Frontal cortex (tissue), 4 donors: ENCODE measurements at places on chromosomes 16 and 17. TPM values are rescaled to one million over a fixed set of nuclear protein-coding genes. Genes with fewer than 3 reads are reported as not detected.
A peak's percentile ranks its signal among the peaks of the same experiment; 100 is the strongest.

The NEK8 gene
- 0.82 TPM for total RNA-seq

The SOCS3 gene
- 5.3 TPM for total RNA-seq

The TVP23A gene
- 17.5 TPM for total RNA-seq

The SRCIN1 gene
- 23.6 TPM for total RNA-seq

The DLX4 gene
- not detected for total RNA-seq

The RARA gene
- 4.9 TPM for total RNA-seq

DNA sequence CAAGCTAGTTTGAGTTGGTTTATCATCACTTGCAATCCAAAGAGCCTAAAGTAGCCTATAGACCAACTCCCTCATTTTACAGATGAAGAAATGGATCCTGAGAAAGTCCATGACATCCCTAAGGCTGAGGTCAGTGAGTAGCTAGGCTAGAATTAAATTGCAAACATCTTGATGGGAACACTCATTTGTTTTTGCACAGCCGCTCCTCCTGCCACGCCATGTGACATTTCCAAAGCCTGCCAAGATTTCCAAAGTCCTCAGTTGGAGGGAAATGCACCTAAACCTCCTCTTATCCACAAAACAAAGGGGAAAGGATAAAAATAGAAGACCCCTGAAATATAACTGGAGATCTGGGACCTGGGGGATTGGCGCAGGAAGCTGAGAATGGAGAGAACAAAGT, 15.0 kb downstream of the TMEM92 start:
- no peak for DNase-seq

DNA sequence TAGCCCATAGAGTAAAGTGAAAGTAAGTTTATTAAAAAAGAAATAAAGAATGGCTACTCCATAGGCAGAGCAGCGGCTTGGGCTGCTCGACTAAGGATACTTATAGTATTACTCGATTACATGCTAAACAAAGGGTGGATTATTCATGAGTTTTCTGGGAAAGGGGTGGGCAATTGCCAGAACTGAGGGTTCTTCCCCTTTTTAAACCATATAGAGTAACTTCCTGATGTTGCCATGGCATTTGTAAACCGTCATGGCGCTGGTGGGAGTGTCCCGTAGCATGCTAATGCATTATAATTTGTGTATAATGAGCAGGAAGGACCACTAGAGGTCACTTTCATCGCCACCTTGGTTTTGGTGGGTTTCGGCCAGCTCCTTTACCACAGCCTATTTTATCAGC, 13.3 kb upstream of the GAS7 start:
- DNase-seq: no peak

- no peak for DNase-seq
Measured at GRCh38 chr16:819336-820043, 19.0 kb upstream of the GNG13 start.

DNA sequence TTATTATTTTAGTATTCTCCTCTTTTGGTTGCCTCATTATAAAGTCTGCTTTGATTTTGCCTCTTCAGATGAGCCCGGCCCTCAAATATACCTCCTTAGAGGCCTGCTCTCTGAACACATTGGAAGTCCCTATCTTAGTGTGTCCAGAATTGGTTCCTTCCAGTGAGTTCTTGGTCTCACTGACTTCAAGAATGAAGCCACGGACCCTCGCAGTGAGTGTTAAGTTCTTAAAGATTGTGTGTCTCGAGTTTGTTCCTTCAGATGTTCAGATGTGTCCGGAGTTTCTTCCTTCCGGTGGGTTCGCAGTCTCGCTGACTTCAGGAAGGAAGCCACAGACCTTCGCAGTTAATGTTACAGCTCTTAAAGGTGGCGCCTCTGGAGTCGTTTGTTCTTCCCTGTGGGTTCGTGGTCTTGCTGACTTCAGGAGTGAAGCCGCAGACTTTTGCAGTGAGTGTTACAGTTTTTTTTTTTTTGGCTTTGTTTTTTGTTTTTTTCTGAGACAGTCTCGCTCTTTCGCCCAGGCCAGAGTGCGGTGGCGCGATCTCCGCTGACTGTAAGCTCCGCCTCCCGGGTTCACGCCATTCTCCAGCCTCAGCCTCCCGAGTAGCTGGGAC, 45.8 kb upstream of the NOS2 start:
- no peak for DNase-seq

DNA sequence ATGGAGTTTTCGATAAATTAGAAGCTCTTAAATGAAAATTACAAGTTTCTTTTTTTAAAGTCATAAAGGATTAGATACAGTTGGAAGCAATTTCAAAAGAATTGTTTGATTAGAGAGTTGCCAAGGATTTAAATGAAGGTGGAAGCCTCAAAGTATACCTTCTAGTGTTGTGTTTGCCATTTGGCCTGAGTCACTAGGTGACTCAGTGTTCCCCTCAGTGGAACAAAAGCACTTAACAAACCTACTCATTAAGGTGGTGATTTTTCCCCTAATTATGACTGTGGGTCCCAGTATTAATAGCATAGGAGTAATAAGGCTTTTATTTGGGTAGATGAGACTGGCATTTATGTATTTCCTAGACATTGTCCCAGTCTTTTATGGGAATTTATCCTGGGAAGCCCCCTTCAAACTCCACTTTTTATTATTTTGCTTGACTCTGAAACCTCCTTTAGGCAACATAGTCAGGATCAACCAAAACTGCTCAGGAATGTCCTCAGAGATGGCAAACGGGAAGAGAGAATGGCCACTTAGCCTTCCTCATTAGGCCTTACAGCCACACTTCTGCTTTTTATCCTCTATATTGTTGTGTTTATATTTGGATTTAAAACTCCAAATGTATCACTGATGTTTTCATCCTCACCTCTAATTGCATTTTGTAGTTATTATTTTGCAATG, 161.0 kb downstream of the FTO start:
- no peak for DNase-seq

DNA sequence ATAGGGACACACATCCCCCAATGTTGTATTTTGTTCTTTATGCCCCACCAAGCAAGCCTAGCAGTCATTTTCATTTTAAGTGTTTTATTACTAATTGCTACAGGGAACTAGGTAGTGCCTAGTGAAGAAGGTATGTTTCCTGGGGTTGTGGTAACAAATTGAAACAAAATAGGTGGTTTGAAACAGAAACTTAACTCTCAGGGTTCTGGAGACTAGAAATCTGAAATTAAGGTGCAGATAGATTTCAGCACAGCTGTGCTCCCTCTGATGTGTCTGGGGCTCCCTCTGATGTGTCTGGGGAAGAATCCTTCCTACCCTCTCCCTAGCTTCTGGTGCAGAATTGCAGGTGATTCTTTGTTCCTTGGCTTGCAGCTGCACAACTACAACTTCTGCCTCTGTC, 390.1 kb downstream of the ZFHX3 start:
- no peak for DNase-seq

DNA sequence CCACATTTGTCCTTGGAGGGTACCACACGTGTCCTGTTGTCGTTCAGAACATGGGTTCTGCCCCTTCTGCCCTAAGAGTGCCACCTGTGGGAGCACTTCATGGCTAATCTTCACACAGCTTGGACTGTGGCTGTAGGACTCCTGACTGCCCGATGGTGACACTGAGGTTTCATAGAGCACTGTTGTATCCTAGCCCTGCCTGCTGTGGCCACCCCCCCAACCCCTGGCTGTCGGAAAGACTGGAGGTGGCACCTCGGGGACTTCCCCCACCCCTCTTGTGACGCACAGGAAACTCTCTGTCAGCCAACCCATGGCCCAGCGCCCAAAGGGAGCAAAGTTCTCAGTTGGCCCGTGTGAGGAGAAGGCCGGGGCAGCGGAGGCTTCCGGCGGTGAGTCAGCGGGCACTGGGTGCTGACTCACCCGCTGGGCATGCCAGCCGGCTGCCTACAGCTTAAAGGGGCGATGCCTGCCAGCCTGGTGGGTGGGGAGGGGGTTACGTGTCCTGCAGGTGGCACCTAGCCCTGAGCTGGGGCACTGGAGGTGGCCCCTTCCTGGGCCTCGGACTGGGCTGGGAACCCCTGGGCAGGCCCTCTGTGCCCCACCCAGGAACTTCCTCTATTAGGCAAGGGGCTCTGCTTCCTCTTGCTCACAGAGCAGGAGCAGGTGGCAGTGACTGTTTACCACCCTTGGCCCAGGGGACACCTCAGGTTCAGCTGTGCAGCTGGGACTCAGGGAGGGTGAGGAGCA, 3.4 kb downstream of the MAP2K3 start:
- peak; percentile 86 for DNase-seq

GRCh38 chr16:50696575-50697420, 3.4 kb downstream of the NOD2 start:
- peak; percentile 44 for DNase-seq

DNA sequence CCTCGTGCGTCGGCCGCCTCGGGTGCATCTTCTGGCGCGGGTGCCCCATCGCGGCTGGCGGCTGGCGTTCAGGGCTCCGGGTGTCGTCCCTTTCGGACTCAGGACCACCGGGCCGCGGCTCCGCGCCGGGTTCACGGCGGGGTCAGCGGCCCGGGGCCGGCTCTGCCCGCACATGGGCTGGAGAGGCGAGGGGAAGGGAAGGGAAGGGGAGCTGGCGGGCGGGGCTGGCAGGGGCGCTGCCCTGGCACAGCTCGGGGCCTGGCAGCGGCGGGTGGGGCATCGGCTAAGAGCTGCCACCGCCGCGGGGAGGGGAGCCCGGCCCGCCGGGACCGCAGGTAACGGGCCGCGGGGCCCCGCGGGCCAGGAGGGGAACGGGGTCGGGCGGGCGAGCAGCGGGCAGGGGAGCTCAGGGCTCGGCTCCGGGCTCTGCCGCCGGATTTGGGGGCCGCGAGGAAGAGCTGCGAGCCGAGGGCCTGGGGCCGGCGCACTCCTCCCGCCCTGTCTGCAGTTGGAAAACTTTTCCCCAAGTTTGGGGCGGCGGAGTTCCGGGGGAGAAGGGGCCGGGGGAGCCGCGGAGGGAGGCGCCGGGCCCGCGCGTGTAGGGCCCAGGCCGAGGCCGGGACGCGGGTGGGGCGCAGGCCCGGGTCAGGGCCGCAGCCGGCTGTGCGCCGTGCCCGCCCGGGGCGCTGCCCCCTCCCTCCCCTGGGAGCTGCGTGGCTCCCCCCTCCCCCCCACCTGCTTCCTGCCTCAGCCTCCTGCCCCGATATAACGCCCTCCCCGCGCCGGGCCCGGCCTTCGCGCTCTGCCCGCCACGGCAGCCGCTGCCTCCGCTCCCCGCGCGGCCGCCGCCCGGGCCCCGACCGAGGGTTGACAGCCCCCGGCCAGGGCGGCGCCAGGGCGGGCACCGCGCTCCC, 646 bp downstream of the HIC1 start:
- DNase-seq: peak; percentile 60

GRCh38 chr17:79355165-79355564, 255.7 kb downstream of the RBFOX3 start:
- DNase-seq: no peak
